Common myeloid progenitor, CD34-positive (primary cell): ENCODE measurements at places on chromosomes 3 and 15.

DNA sequence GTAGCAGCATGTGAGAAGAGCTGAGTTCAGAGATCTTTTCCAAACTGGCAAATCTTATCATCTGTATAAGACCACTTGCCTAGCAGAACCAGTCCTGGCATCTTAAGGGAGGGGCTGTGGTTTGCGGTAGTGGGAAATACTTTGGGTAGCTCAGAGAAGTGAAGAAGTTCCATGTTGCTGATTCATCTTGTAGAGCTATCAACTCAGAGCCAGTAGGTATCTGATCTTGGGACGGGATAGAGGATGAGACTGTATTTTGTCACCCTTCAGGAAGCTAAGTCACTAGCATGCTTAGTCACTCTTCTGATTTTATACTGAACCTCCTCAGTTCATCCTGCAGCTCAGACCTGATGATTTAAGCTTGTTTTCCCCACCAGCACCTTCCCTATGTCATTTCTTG lies 211.4 kb downstream of the NR1D2 start:
- peaks cover 6% of the 10 kb centered on the region for H3K4me1 ChIP-seq
- no peak overlapping the region for H3K4me3 ChIP-seq
- no peaks in the 10 kb centered on the region for H3K36me3 ChIP-seq
- H3K27ac ChIP-seq, result no peak overlapping the region

DNA sequence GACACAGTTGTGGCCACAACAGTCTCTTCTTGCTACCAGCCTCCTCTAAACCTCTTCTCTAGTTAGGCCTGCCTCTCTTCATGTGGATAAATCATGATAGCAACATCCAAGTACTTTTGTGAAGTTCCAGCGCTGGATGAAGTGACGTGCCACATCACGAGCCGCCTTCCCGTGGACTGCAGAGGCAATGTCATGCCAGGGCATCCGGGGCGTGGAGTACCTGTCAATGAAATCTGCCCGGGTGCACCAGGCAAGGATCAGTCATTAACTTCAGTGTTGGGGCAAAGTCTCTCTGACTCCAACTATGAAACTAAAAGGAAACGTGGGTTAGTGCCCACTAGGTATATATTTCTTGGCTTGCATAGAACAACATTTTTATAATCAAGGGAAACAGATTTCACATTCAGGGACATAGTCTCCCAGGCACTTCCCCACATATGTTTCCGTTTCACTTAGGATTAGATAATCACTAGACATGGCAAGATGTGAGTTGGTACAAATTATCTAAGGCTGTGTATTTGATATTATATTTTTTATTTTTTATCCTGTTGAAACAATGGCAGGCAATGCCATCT lies 133.6 kb downstream of the PLD1 start:
- H3K27me3 ChIP-seq, result no peaks in the 10 kb centered on the region
- H3K4me1 ChIP-seq, result no peaks in the 10 kb centered on the region
- no peak overlapping the region for H3K4me3 ChIP-seq
- no peak overlapping the region for H3K27ac ChIP-seq
- H3K36me3 ChIP-seq, result no peaks in the 10 kb centered on the region

DNA sequence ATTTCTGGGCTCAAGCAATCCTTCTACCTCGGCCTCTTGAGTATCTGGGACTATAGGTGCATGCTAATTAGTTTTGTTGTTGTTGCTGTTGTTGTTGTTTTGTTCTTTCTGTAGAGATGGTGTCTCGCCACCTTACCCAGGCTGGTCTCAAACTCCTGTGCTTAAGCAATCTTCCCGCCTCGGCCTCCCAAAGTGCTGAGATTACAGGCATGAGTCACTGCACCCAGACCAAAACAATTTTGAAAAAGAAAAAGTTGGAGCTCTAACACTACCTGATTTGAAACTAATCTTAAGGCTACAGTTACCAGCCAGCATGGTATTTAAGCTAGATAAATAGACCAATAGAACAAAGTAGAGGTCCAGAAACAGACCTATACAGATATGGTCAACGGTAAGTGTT lies 29.8 kb downstream of the KPNA1 start:
- peaks cover 11% of the 10 kb centered on the region for H3K36me3 ChIP-seq
- H3K4me3 ChIP-seq, result no peak overlapping the region
- no peak for DNase-seq
- no peaks in the 10 kb centered on the region for H3K4me1 ChIP-seq
- no peak overlapping the region for H3K27ac ChIP-seq

GRCh38 chr3:83523470-83524073 lies 1435.2 kb upstream of the CADM2 start:
- no peak overlapping the region for H3K4me3 ChIP-seq
- no peaks in the 10 kb centered on the region for H3K27me3 ChIP-seq
- peak; percentile 74 for DNase-seq
- H3K27ac ChIP-seq, result no peak overlapping the region
- no peaks in the 10 kb centered on the region for H3K36me3 ChIP-seq

DNA sequence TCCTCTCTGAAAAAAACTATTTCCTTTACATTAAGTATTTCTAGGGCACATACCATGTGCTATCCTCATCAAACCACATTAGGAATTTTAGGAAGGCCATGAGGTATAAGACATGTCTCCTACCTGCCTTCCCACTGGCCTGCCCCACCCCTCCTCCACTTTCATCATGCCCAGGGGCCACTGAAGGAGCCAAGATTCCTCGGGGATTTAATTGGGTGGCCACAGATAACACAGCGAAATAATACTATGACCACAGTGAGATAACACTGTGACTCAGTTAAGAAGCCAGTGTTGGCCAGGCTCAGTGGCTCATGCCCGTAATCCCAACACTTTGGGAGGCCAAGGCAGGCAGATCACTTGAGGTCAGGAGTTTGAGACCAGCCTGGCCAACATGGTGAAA lies 9.8 kb upstream of the BMF start:
- H3K36me3 ChIP-seq, result no peaks in the 10 kb centered on the region
- peaks cover 16% of the 10 kb centered on the region for H3K4me1 ChIP-seq
- H3K27me3 ChIP-seq, result no peaks in the 10 kb centered on the region
- DNase-seq, result no peak

GRCh38 chr15:75666823-75667501 lies 19.2 kb downstream of the SNX33 start:
- H3K27me3 ChIP-seq, result no peaks in the 10 kb centered on the region
- H3K36me3 ChIP-seq, result no peaks in the 10 kb centered on the region
- no peaks in the 10 kb centered on the region for H3K4me1 ChIP-seq
- no peak for DNase-seq
- H3K4me3 ChIP-seq, result no peak overlapping the region

DNA sequence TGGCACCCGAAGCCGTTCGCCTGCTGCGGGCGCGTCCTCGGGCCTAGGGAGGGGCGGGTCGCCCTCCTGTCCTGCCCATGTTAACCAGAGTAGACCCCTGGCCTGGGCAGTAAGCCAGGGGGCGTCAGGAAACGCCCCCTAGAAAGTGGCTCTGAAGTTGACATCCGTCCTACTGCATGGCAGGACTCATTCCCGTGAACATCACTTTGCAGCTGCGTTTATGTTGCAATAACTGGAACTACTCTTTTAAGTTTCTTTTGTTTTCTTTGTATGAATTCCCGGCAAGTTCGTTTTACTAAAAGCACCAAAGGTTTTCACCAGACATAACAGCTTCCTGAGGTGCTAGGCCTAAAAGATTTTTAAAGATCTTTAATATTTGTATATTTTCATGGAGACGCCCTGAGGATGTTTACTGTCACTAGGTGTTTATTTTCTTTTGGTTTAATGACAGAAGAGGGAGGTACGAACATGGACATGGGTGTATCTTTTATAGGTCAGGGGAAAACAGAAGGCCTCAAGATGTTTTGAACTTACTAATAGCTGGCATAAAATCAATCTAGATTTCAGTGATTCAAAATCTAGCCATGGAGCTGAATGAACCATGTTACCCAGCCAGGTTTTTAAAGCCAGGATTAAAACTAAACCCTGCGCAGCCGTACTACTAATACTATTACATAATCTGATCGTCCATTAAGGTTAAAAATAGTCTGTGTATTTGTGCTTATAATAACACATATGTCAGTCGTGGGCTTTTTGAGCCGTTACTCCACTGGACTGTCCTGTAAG lies 1.0 kb downstream of the C15orf61 start:
- no peaks in the 10 kb centered on the region for H3K36me3 ChIP-seq
- no peak for DNase-seq
- H3K4me1 ChIP-seq, result peaks cover 33% of the 10 kb centered on the region
- peak overlapping the region; percentile 69 for H3K27ac ChIP-seq
- H3K27me3 ChIP-seq, result no peaks in the 10 kb centered on the region

DNA sequence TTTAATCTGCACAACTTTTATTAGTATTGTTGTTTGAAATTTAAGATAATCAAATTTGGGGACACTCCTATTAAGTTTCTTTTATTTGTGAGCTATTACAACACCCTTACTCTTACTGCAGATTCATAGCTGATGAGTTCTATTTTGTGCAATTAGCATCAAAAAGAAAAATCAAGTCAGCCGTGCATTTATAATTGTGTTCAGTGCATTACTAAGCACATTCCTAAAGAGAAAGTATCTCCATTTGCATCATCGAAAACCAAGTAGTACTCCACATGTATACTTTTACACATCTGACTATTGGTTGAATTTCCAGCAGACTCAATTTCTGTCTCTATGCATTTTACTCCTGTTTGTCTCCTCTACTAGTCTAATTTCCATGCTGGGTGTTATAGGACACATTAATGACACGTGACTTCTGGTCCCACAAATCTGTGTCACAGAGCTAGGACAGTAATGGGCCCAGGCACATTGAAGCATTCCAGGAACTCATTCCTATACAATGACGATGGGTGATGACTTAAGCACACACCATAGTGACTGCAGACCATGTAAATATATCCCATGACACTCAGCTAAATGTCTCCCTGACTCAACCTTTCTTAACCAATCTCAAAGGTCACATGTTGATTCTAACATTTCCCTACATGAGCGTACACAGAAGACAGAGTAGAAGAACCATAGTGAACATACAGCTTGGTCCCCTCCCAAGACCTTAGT lies 477.5 kb downstream of the LPP start:
- no peak for DNase-seq
- no peak overlapping the region for H3K4me3 ChIP-seq
- no peaks in the 10 kb centered on the region for H3K27me3 ChIP-seq
- no peaks in the 10 kb centered on the region for H3K36me3 ChIP-seq

GRCh38 chr3:69092030-69092516 lies 7.3 kb downstream of the ARL6IP5 start:
- H3K36me3 ChIP-seq, result peaks cover 10% of the 10 kb centered on the region
- H3K4me1 ChIP-seq, result peaks cover 98% of the 10 kb centered on the region
- no peaks in the 10 kb centered on the region for H3K27me3 ChIP-seq
- DNase-seq, result peak; percentile 95
- H3K4me3 ChIP-seq, result peak overlapping the region; percentile 35
- peak overlapping the region; percentile 71 for H3K27ac ChIP-seq

DNA sequence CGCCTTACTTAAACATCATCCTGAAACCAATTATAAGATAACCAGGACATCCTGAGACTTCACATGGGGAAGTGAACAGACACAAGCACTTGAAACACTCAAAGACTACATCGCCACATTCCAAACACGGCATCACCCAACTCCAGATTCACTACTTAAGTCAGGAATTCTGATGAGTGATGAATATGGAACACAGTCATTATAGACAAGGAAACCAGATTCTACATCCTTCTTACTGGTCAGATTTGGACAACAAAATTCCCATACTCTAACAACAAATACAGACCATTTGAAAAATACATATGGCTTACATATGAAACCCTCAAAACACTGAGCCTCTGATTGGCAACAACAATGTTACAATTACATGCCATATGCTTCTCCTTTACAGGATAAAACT lies 13.1 kb upstream of the RBSN start:
- H3K27me3 ChIP-seq, result no peaks in the 10 kb centered on the region
- H3K36me3 ChIP-seq, result no peaks in the 10 kb centered on the region
- H3K4me3 ChIP-seq, result no peak overlapping the region
- no peak for DNase-seq
- H3K27ac ChIP-seq, result no peak overlapping the region

DNA sequence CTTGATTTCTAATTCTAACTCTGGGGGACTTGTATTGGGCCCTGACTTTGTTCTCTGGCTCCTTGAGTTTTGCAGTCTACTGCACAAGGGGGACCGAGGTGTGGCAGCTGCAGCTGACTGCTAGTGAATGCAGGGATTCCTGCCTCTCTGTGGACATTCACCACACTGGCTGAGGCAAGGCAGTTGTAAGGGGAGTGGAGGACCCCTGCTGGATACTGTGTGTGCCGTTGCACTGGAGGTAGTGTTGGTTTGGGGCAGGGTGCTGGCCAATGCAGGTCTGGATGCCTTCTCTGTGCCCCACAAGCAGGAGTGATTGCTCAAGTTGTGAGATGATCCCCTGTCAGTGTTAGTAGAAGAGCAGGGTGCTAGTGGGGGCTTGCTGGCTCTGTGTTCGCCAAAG lies 626.1 kb downstream of the SQOR start:
- no peaks in the 10 kb centered on the region for H3K36me3 ChIP-seq
- no peak for DNase-seq
- no peak overlapping the region for H3K4me3 ChIP-seq
- H3K4me1 ChIP-seq, result no peaks in the 10 kb centered on the region
- no peaks in the 10 kb centered on the region for H3K27me3 ChIP-seq
- H3K27ac ChIP-seq, result no peak overlapping the region

DNA sequence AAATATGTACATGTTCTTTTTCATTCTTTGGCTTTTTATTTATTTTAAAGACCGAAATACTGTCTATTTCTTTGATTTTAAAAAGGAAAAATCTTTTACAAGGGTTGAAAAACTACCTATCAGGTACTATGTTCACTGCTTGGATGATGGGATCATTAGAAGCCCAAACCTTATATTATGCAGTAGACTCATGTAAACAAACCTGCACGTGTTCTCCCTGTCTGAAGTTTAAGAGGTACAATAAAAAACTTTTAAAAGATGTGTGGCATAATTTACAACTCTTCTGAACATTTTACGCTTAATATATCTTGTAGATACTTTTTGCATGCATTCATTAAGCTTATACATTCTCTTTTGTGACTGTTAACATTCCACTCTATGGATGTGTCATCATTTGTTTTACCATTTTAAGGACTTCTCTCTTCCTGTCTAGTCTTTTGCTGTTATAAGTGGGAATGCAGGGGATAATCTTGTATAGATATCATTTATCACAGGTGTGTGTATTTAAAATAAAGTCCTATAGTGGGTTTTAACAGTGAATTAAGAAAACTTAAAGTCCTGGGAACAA lies 6.2 kb downstream of the MGA start:
- DNase-seq, result no peak
- no peaks in the 10 kb centered on the region for H3K27me3 ChIP-seq
- peaks cover 20% of the 10 kb centered on the region for H3K36me3 ChIP-seq
- no peak overlapping the region for H3K4me3 ChIP-seq

- DNase-seq, result no peak
- H3K27me3 ChIP-seq, result no peaks in the 10 kb centered on the region
- no peaks in the 10 kb centered on the region for H3K4me1 ChIP-seq
- H3K36me3 ChIP-seq, result peaks cover 59% of the 10 kb centered on the region
- no peak overlapping the region for H3K27ac ChIP-seq
These were observed 11.1 kb downstream of the RUVBL1 start for GRCh38 chr3:128112357-128112968.

DNA sequence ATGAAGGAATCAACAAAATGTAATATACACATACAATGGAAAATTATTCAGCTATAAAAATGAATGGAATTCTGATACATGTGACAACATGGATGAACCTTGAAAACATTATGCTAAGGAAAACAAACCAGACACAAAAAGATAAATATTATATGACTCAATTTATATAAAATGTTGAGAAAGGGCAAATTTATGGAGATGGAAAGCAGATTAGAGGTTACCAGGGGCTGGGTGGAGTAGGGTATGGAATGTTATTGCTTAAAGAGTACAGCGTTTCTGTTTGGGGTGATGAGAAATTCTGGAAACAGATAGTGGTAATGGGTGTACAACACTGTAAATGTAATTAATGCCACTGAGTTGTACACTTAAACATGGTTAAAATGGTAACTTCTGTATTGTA lies 50.9 kb downstream of the EMC4 start:
- no peaks in the 10 kb centered on the region for H3K27me3 ChIP-seq
- DNase-seq, result no peak
- H3K36me3 ChIP-seq, result peaks cover 2% of the 10 kb centered on the region
- no peak overlapping the region for H3K27ac ChIP-seq
- no peak overlapping the region for H3K4me3 ChIP-seq
